ENCODE measurements at places on chromosomes 1 and 21. TPM values are rescaled to one million over a fixed set of nuclear protein-coding genes. Genes with fewer than 3 reads are reported as not detected.

The NTRK1 gene
- polyA plus RNA-seq = 0.15 TPM

The EFNA3 gene
- 9.6 TPM for polyA plus RNA-seq

The TNFRSF14 gene
- 318 TPM for polyA plus RNA-seq

- H3K27me3 ChIP-seq = no peaks in the 10 kb centered on the region
- H3K4me3 ChIP-seq = no peak overlapping the region
- peaks cover 33% of the 10 kb centered on the region for H3K4me1 ChIP-seq
- DNase-seq = no peak
These were observed 1.9 kb downstream of the AGO1 start for GRCh38 chr1:35884934-35885333.

GRCh38 chr1:111660204-111661150 is 40.9 kb downstream of the RAP1A start:
- peak overlapping the region; percentile 45 for H3K27ac ChIP-seq
- DNase-seq = peak; percentile 51
- H3K4me1 ChIP-seq = peaks cover 31% of the 10 kb centered on the region
- H3K27me3 ChIP-seq = no peaks in the 10 kb centered on the region
- no peaks in the 10 kb centered on the region for H3K36me3 ChIP-seq
- H3K4me3 ChIP-seq = no peak overlapping the region

- H3K27ac ChIP-seq = no peak overlapping the region
- no peaks in the 10 kb centered on the region for H3K27me3 ChIP-seq
- no peak for DNase-seq
- H3K4me3 ChIP-seq = no peak overlapping the region
These were observed 123.3 kb downstream of the USP25 start for GRCh38 chr21:15853126-15853525.

- DNase-seq = peak; percentile 78
- H3K27ac ChIP-seq = peak overlapping the region; percentile 42
- H3K4me3 ChIP-seq = no peak overlapping the region
These were observed 7.3 kb downstream of the C8B start for GRCh38 chr1:56958526-56958925.

- H3K27me3 ChIP-seq = no peaks in the 10 kb centered on the region
- H3K4me1 ChIP-seq = no peaks in the 10 kb centered on the region
- DNase-seq = no peak
- H3K36me3 ChIP-seq = no peaks in the 10 kb centered on the region
These were observed 243.0 kb downstream of the PDE4B start for GRCh38 chr1:66035616-66036245.
